ENCODE measurements at places on chromosomes 3 and 15.

- DNase-seq: no peak
These were observed 81.6 kb downstream of the ST6GAL1 start for GRCh38 chr3:187011915-187012314.

GRCh38 chr3:177746337-177746933, 549.2 kb upstream of the TBL1XR1 start:
- no peak for DNase-seq

DNA sequence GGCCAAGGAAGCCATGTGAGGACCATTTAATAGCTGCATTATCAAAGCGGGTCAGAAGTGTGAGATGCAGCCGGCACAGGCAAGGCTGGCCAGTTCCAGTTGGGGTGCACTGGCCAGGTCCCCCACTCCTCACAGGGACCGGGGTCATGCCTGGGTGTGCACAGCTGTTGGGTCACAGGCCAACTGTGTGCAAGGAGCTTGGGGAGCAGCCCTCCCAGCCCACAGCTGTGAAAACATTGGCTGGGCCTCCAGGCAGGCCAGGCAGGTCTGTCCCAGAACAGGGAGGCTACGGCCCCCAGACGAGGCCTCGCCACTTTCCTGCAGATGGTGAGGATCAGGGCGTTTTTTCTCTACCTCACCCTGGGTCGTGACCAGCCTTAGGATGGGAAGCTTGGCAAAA, 521.0 kb downstream of the NTRK3 start:
- DNase-seq: no peak

DNA sequence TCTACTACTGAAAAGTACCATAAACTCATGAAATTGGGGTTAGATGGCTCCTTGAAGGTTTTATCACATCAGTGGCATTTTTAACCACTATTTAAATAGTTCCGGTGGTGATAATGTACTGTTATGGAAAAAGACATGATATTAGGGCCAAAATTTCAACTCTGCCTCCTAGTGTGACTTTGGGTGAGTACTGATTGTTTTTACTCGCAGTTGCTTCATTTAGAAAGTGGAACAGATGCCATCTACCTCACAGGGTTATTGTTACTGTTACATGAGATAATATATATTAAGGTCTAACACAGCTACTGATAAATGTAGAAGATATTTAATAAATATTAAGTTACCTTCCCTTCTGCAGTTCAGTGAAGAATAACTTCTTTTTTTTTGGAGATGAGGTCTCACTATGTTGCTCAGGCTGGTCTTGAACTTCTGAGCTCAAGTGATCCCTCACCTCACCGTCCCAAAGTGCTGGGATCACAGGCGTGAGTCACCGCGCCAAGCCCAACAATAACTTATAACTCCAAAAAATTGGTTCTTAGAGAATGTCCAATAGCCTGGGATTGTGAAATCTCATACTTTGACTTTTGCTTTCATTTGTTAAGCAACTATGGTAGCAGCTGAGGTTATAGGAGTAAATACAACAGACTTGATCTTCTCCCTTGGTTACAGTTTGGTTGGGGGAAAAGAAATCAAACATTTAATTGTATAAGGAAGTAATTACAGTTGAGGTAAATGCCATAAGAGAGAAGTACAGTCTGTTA, 48.3 kb downstream of the MEF2A start:
- no peak for DNase-seq

- DNase-seq: no peak
These were observed 75.6 kb downstream of the RAD18 start for GRCh38 chr3:8887435-8888300.

DNA sequence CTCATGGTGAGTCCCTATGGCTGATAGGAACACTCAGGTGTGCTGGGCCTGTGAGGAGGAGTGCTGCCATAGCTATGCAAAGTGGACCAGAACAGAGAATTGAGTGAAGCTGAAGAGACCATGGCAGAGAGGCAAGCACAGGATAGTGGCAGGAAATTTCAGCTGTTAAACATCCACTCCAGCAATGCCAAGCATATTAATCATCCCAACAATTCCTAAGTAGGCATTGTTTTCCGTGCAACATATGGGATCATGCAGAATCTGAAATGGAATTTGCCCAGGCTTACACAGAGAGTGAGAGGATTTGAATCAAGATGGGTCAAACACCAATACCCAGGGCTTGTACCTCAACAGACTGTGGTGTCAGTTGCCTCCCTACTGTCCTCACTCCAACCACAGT, 582.6 kb upstream of the UBE2E2 start:
- no peak for DNase-seq

GRCh38 chr15:60914360-60914759, 314.7 kb downstream of the RORA start:
- DNase-seq: no peak

- DNase-seq: no peak
These were observed 25.7 kb downstream of the SPATA12 start for GRCh38 chr3:57086201-57086600.

GRCh38 chr3:39021029-39021428, 30.7 kb downstream of the SCN11A start:
- DNase-seq: no peak

All from dermis microvascular lymphatic vessel endothelial cell (primary cell).